ENCODE measurements at places on chromosomes 16 and 17. TPM values are rescaled to one million over a fixed set of nuclear protein-coding genes. Genes with fewer than 3 reads are reported as not detected.

DNA sequence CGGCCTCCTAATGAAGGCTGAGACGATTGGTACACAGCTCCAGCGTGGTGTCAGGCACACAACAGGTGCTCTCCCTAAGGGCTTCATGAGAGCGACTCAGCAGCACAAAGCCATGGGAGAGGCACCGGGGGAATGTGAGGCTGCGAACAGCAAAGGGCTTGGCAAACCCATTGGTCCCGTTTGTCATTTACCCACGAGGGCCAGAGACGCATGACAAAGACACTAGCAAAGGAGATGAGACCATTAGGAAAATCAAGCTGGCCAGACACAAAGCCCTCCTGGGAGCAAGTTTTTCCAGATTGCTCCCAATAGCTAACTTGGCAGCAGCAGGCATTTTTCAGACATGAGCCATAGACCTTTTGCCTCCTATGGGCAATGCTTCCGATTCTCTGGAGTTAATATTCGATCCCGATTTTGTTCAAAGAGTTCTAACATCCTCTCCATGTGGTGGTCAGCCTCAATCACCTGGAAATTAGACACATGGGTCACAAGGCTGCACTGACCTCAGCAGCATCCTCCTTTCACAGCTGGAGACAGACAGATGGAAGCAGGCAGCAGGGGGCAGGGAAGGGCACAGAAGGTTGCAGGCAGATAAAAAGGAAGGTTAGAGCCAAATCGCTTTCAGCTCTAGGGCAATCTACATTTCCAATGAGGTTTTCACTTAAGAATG, 38.2 kb downstream of the TK2 start:
- H3K36me3 ChIP-seq = no peaks in the 10 kb centered on the region
- no peaks in the 10 kb centered on the region for H3K27me3 ChIP-seq
- no peak for DNase-seq
- H3K27ac ChIP-seq = no peak overlapping the region

- H3K4me3 ChIP-seq = no peak overlapping the region
- no peaks in the 10 kb centered on the region for H3K36me3 ChIP-seq
- no peak overlapping the region for H3K27ac ChIP-seq
- DNase-seq = no peak
- H3K4me1 ChIP-seq = no peaks in the 10 kb centered on the region
- H3K27me3 ChIP-seq = no peaks in the 10 kb centered on the region
Measured at GRCh38 chr17:27206447-27206846, 87.5 kb upstream of the WSB1 start.

Gene TNK1
- 18.3 TPM for total RNA-seq

Gene TVP23A
- total RNA-seq = not detected

Measured in T-cell (primary cell).